Activated T-cell treated with anti-CD3 and anti-CD28 coated beads, Interleukin-2, amount 50 U/mL, for 72 hours (primary cell): ENCODE measurements at places on chromosomes 2 and 18. TPM values are rescaled to one million over a fixed set of nuclear protein-coding genes. Genes with fewer than 3 reads are reported as not detected.

- no peak for DNase-seq
- no peaks in the 10 kb centered on the region for H3K27me3 ChIP-seq
- no peaks in the 10 kb centered on the region for H3K4me1 ChIP-seq
- H3K4me3 ChIP-seq: no peak overlapping the region
These were observed 971.0 kb upstream of the GYPC start for GRCh38 chr2:125684932-125685331.

The ICOS gene
- 196 TPM for total RNA-seq

DNA sequence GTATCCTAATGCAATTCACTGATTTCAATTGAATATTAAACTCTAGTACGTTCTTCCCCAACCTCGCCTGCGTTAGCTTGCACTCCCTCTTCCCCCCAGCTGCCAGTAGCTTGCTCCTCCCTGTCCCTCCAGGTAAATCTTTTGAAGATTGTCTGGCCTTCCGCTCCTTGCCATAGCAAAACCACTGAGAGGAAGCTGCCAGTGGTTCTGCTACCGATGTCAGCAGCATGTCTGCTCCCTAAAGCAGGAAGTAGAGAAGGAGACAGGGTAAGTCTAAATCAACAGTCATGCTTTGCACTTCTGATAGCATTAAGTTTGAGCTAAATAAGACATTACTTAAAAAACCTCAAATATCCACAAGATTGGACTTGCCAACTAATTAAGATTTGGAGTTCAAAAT, 89.1 kb downstream of the SCN2A start:
- no peaks in the 10 kb centered on the region for H3K27me3 ChIP-seq
- H3K27ac ChIP-seq: no peak overlapping the region
- H3K4me3 ChIP-seq: peak overlapping the region; percentile 39
- DNase-seq: no peak
- H3K4me1 ChIP-seq: peaks cover 17% of the 10 kb centered on the region
- H3K36me3 ChIP-seq: no peaks in the 10 kb centered on the region

The AGXT gene
- not detected for total RNA-seq

DNA sequence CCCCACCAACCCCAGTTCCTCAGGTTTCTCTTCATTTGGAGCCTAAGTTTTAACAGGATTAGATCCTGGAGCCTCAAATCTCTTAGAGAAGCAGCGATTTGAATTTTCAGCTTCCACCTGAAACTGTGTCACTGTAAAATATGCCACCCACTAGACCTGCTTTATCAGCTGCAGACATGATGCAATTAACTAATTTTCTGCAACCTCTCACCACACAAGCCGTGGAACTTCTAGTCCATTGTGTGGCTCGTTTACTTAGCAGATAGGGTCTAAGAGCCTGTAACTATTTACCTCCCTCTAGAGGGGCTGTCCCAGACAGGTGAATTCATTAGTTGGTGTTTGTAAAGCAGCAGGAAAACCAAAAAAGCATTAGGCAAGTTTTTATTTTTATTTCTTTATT, 31.6 kb upstream of the FZD5 start:
- H3K27ac ChIP-seq: no peak overlapping the region
- H3K4me3 ChIP-seq: no peak overlapping the region
- no peaks in the 10 kb centered on the region for H3K36me3 ChIP-seq
- no peaks in the 10 kb centered on the region for H3K4me1 ChIP-seq

The SRD5A2 gene
- not detected for total RNA-seq

The KCNE4 gene
- not detected for total RNA-seq

DNA sequence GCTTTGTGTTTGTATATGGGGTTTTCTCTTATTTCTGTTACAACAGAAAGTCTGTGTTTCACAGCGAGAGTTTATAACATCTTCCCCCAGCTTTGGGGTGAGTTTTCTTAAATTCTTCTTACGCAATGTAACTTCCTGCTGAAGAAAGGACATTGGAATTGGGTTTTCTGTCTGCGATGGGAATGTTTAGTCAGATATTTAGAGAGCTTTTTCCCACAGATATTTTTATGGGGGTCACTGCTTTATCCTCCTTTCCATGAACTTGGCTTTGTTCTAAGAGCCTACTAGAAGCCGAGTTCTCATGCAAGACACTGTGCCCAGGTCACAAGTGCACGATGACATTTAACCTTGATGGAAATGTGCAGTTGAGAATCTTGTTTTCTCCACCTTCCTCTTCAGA, 22.1 kb downstream of the B3GNT2 start:
- H3K27ac ChIP-seq: peak overlapping the region; percentile 31
- no peak for DNase-seq
- peak overlapping the region; percentile 23 for H3K4me3 ChIP-seq
- peaks cover 33% of the 10 kb centered on the region for H3K36me3 ChIP-seq

GRCh38 chr2:207499114-207499513, 30.6 kb upstream of the CREB1 start:
- no peak overlapping the region for H3K27ac ChIP-seq
- DNase-seq: no peak
- H3K27me3 ChIP-seq: no peaks in the 10 kb centered on the region
- H3K4me3 ChIP-seq: no peak overlapping the region

GRCh38 chr2:130300258-130300969, 42.3 kb upstream of the IMP4 start:
- H3K4me1 ChIP-seq: no peaks in the 10 kb centered on the region
- no peak overlapping the region for H3K4me3 ChIP-seq
- no peak for DNase-seq
- peaks cover 15% of the 10 kb centered on the region for H3K27me3 ChIP-seq
- no peaks in the 10 kb centered on the region for H3K36me3 ChIP-seq

The PRADC1 gene
- 17.3 TPM for total RNA-seq

GRCh38 chr18:25469489-25469888, 117.5 kb upstream of the ZNF521 start:
- no peak overlapping the region for H3K4me3 ChIP-seq
- peaks cover 3% of the 10 kb centered on the region for H3K36me3 ChIP-seq
- DNase-seq: no peak

- DNase-seq: no peak
- peak overlapping the region; percentile 98 for H3K4me3 ChIP-seq
- H3K4me1 ChIP-seq: peaks cover 62% of the 10 kb centered on the region
- H3K27ac ChIP-seq: peak overlapping the region; percentile 91
- H3K36me3 ChIP-seq: peaks cover 7% of the 10 kb centered on the region
These were observed 427 bp downstream of the RBKS start for GRCh38 chr2:27889774-27890145.

DNA sequence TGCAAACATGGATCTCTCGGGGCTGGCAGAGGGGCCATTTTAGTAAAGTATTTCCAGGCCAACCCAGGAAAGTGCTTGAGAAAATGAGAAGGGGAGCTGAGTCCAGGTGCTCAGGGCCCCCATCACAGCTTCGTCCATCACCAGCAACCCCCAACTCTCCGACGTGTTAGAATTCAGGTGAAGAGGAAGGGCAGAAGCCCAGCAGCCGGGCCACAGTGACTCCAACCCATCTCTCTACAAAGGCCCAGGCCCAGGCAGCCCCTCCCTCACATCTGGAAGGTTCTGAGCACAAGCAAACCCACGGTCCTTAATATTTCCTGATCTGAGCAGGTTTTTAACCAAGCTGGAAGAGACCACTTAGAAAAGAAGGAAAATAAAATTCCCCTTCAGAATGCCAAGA, 34.7 kb upstream of the COL6A3 start:
- no peak for DNase-seq
- H3K27ac ChIP-seq: no peak overlapping the region
- no peaks in the 10 kb centered on the region for H3K36me3 ChIP-seq

The TEX44 gene
- not detected for total RNA-seq

The FZD7 gene
- total RNA-seq: 1.1 TPM

GRCh38 chr18:13527730-13528129, 198.6 kb downstream of the FAM210A start:
- peaks cover 46% of the 10 kb centered on the region for H3K4me1 ChIP-seq
- no peaks in the 10 kb centered on the region for H3K36me3 ChIP-seq
- H3K27me3 ChIP-seq: no peaks in the 10 kb centered on the region
- no peak overlapping the region for H3K4me3 ChIP-seq
- DNase-seq: no peak
- H3K27ac ChIP-seq: no peak overlapping the region

- H3K27me3 ChIP-seq: no peaks in the 10 kb centered on the region
- no peak overlapping the region for H3K4me3 ChIP-seq
- DNase-seq: no peak
- peaks cover 4% of the 10 kb centered on the region for H3K4me1 ChIP-seq
- H3K36me3 ChIP-seq: no peaks in the 10 kb centered on the region
These were observed 17.1 kb upstream of the B3GNT2 start for GRCh38 chr2:62178741-62179271.

The ATG4B gene
- total RNA-seq: 97.9 TPM

DNA sequence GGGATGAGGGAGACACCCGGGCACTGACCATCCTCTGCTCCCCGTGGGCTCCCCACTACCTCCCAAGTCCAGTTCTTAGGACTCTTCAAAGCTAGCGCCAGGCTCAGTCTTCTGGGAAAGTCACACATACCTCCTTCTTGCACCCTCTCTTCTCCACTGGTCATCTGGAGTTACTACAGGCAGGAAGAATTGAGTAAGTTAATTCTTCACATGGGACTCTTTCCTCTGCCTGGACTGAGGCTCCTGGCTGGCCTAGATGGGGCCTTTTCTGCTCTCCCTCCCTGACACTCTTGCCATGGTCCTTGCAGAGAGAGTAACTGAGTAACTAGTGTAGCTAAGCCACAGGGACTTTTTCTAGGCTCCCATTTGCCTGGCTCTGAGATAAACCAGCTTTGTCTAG, 96.5 kb upstream of the CELF4 start:
- no peak for DNase-seq
- H3K27ac ChIP-seq: no peak overlapping the region
- H3K4me3 ChIP-seq: no peak overlapping the region
- no peaks in the 10 kb centered on the region for H3K27me3 ChIP-seq

DNA sequence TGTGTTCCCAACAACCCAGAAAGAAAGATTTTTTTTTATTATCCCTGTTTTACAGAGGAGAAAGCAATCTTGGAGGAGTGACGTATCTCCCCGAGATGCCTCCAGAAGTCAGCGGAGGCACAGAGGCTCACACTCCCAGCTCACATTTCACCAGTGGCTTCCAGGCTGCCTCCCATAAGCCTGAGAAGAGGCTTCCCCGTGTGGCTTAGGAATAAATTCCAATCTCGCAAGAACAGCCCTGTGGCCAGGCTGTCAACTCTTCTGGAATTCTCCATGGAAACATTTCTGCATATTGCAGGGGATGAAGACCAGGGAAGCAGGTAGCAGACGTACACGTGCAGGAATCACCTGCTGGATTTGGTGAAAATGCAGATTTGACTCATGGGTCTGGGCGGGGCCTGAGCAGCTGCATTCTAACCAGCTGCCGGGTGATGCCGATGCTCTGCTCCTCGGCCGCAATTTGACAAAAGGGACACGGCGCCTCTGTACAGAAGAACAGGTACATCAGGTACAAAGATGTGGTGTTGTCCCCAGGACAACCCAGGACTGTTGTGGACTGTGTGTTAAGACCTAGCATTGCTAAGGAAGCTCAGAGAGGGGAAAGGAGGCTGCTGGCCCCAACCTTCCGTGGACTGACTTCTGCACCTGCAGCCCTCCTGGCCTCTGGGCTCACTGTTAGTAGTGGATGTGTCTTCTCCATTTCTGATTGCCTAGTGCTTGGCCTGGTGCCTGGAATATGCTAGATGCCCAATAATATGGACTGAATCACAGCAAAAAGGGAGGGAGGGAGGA, 114.2 kb upstream of the ID2 start:
- no peaks in the 10 kb centered on the region for H3K4me1 ChIP-seq
- peaks cover 1% of the 10 kb centered on the region for H3K36me3 ChIP-seq
- H3K27me3 ChIP-seq: no peaks in the 10 kb centered on the region
- no peak for DNase-seq
- no peak overlapping the region for H3K4me3 ChIP-seq

The SGPP2 gene
- 15.1 TPM for total RNA-seq
